ENCODE measurements at places on chromosomes 12 and 14.

GRCh38 chr12:103774977-103775560 is 66.0 kb downstream of the NT5DC3 start:
- no peak for DNase-seq

- DNase-seq, result peak; percentile 50
These were observed 4.2 kb upstream of the BAZ2A start for GRCh38 chr12:56634242-56634836.

DNA sequence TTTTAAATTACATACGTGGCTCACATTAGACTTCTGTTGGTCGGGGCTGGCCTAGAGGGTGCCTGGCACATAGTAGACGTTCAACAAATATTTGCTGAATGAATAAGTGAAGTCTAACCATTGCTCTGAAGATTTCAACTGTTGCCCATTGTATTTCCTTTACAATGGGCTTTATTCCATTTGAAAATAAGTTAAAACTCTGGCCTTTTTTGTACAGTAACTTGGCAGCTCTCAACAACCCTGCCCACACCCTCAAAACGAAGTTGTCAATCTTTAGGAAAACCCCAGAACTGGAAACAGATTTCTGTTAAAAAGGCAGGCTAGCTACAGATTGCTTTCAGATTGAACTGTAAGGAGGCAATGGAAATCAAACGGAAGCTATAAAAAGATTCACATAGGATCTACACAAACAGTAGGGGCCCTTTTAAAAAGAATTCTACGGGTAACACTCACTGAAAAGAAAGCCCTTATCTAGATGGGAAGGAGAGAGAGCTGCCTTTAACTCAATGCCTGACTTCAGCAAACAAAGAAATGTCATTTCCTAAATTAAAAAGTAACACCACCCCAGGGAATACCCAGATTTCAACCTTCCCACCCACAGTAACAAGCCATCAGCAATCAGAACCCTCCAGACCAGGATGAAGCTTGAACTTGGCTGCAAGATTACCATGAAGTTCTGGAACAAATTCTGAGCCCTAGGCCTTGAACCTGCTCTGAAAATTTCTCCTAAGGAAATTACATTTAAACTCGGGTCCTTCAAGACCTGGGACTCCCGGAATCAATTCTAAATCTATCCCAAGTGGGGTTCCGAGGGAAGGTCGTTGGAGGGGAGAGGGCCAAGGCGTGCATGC is 1.4 kb downstream of the WSB2 start:
- DNase-seq, result no peak

DNA sequence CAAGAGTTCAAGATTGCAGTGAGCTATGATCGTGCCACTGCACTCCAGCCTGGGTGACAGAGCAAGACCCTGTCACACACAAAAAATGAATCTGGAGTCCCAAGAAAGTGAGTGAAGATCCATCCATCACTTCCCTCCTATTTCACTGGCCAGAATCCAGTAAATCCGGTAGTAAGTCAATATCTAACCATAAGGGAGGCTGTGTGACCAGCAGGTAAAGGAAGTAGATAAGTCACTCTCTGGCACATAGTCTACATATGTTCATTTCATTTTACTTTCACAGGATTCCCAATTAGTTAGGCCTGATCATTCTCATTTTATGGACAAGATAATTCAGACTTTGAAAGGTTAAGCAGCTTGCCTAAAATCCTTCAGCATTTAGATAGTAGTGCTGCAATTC is 11.9 kb upstream of the TCP11L2 start:
- no peak for DNase-seq

DNA sequence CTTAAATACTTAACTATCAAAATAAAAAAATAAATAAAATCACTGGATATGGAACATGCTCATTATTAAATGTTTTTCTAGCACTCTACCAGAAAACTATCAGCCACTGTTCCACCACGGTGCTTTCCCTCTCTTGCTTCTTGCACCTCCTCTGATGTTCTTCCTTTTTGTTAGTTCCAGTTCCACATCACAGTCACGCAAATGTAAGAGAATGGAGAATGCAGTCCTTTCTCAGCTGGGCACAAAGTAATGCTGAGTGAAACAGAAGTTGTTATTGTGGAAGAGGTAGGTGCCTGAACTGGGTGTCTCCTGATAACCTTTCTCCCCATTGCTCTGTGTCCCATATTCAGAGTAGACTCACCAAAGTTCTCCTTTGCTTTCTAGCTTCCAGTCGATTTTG is 1116.9 kb upstream of the TMEM132C start:
- DNase-seq, result no peak

GRCh38 chr12:69151254-69151764 is 88.1 kb upstream of the CPSF6 start:
- no peak for DNase-seq

GRCh38 chr14:99361596-99362215 is 89.7 kb upstream of the BCL11B start:
- DNase-seq, result no peak

GRCh38 chr14:95128140-95128539 is 29.2 kb downstream of the DICER1 start:
- DNase-seq, result no peak

- DNase-seq, result no peak
These were observed 668 bp downstream of the RAPGEF3 start for GRCh38 chr12:47757840-47758583.

- DNase-seq, result no peak
These were observed 222.7 kb downstream of the PELI2 start for GRCh38 chr14:56340932-56341331.

- DNase-seq, result no peak
These were observed 105.1 kb downstream of the SCARB1 start for GRCh38 chr12:124758266-124759220.

- no peak for DNase-seq
These were observed 76.6 kb downstream of the RIN3 start for GRCh38 chr14:92590176-92590575.

GRCh38 chr12:51392556-51393237 is 1.5 kb upstream of the GALNT6 start:
- DNase-seq, result peak; percentile 46

DNA sequence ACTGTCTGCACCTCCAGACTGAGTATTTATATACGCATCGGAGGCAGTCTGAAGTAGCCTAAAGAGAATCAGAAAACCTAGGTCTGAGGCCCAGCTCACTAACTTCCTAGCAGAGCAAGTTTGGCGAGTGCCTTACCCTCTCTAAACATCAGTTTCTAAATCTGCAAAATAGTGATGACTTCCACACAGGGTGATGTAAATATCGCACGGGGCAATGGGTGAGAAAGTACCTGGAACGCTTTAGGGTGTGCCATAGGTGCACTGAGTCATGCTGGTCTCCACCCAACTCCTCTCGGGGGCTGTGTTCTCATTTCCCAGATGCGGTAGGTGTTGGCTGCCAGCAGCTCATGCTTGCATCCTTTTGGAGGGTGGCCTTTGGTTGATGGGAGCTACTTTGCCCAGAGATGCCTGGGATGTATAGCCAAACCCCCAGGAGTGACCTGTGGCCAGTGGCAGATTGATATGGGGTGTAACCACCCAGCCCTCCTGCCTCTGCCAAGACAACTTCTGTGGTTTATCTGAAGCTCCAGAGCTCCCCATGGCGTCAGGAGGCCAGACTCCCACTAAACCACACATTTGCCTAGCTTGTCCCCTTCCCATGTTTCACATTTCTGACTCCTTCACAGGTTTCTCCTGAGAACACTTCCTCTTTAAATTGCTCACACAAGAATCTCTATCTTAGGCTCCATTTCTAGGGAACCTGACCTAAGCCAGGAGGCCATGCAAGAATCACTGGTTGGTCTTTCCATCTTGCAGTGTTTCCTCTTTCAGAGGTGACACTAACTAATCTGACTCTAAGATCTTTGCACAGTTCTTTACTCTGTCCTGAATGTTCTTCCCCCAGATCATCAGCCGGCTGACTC is 62.0 kb upstream of the TUNAR start:
- no peak for DNase-seq

DNA sequence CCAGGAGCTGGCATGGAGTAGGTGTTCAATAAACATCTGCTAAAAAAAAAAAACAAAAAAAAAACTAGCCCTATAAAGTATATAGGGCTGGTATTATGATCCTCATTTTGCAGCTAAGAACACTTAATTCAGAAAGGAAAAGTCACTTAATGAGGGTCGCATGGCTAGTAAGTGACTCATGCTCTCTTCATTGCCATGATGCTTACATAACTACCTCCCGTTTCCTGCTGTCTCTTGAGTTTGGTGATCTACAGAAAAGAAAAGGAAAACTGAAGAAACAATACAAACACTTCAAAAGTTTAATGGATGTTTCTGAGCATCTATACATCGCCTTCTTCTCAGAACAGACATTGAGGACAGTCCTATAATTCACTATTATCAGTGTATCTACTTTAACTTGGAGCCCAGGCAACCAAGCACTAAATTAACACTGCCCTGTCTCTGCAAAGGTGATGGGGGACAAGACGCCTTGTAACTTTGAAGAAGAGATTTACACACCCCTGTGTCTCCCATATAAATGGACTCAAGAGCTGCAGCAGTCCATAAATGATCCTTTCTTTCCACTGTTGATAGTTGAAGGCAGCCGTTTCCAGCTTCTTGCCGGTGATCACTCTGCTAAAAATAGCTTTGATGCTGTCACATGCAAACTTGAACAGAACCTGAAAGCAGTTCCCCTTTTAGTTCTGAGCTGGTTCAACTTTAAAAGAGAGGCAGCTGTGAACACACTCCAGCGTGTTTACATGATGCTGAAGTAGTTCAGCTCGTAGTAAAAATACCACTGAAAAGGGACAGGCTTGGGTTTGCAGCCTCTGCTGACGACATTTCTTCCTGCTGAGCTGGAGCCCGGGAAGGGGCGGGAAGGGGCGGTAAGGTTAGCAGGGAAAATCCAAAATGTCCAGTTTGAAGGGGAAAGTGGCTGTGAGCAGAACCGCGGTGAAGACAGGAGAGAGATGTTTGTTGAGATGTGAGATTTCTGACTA is 113.3 kb downstream of the FOXN3 start:
- peak; percentile 17 for DNase-seq

- no peak for DNase-seq
These were observed 256.1 kb downstream of the GLT1D1 start for GRCh38 chr12:129109174-129110001.

- no peak for DNase-seq
These were observed 69.3 kb downstream of the RIMBP2 start for GRCh38 chr12:130646716-130647370.
